ENCODE measurements at places on chromosomes 6 and 20.

GRCh38 chr6:24933868-24934401 lies 1.8 kb downstream of the RIPOR2 start:
- no peak for DNase-seq

DNA sequence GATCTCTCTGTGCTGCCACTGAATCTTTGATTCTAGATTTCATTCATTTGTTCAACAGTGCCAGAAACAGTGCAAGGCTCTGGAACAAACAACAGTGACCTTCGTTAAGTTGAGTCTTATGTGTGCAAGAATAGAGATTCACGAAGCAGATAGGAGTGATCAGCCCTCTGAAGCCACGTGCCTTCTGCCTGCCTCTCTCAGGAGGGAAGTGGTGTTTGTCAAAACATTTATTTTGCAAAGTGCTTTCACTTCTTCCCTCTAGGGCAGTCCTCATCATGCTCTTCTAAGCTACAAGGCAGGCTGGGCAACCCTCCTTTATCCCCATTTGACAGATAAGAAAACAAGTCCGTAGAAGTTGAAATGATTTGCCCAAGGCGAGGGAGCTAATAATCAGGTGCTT lies 204.3 kb downstream of the TFAP2C start:
- no peak for DNase-seq

DNA sequence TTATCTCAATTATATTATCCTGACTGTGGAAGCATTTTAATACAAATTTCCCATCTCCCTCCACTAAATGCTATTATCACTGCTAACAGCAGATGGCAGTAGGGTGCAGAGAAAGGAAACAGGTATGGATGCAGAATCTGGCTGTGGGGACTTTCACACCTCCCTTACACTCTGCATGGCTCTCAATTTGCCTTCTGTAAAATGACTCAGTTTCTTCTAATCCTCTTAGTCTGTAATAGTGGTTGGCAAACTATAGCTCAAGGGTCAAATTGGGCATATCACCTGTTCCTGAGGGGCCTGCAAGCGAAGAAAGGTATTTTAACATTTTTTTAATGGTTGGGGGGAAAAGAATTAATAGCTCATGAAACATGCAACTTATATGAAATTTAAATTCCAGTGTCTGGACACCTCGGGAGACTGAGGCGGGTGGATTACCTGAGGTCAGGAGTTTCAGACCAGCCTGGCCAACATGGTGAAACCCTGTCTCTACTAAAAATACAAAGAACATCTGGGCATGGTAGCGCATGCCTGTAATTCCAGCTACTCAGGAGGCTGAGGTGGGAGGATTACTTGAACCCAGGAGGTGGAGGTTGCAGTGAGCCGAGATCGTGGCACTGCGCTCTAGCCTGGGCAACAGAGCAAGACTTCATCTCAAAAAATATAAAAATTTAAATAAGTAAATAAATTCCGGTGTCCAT lies 83.5 kb downstream of the ZMYND8 start:
- no peak for DNase-seq

GRCh38 chr6:128635219-128635618 lies 114.8 kb upstream of the PTPRK start:
- DNase-seq: no peak

- peak; percentile 53 for DNase-seq
Observed at GRCh38 chr6:44147256-44147655, 11.4 kb upstream of the CAPN11 start.

- DNase-seq: no peak
Observed at GRCh38 chr6:18748314-18748713, 361.2 kb downstream of the RNF144B start.

DNA sequence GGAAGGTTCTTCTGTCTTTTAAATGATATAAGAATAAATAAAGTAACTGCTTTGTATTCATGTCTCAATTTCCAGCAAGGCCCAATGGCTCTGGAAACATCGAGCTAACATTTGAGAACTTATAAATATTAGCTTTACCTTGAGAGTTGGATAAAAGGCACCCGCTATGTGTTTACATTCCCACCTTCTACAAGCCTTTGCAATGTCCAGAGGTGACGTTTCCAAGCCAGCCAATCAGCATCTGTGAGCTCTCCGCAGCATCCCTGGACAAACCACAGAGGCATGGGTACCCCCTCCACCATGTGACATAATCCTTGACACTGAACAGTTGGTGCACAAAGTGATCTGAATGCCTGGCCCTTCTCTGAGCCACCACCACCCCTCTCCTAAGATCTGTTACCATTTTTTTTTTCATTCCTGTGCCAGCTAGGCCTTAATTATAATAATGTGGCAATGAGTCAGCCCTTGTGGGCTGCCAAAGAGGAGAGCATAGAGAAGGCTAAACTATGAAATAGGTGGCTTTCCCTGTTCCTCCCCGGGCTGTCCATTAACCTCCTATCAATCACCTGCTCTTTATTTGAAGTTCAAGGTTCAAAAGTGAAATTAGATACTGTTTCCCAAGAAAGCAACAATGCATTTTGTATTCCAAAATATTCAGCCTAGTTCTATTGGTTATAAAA lies 4.1 kb downstream of the CBLN4 start:
- DNase-seq: no peak

GRCh38 chr6:15921243-15921642 lies 207.6 kb upstream of the MYLIP start:
- DNase-seq: no peak

- DNase-seq: no peak
Observed at GRCh38 chr20:56469077-56469449, 636 bp downstream of the RTF2 start.

GRCh38 chr6:41475164-41475563 lies 71.0 kb upstream of the FOXP4 start:
- DNase-seq: no peak

DNA sequence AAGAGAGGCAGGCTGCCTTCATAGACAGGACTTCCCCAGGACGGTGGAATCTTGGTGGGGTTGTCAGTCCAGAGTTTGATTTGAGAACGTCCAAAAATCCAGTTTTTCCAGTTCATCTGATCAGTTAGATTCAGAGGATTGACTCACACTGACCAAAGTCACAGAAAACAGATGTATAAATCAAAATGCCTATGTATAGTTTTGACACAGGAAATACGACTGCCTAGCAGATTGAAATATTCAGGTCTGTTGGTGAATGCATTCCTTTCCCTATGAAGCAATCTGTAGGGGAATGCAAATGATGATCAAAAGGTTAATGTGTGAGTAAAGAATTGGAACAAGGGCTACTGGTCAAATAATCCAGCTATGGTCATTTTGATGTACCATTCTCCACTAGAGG lies 29.7 kb upstream of the GFOD1 start:
- DNase-seq: no peak

DNA sequence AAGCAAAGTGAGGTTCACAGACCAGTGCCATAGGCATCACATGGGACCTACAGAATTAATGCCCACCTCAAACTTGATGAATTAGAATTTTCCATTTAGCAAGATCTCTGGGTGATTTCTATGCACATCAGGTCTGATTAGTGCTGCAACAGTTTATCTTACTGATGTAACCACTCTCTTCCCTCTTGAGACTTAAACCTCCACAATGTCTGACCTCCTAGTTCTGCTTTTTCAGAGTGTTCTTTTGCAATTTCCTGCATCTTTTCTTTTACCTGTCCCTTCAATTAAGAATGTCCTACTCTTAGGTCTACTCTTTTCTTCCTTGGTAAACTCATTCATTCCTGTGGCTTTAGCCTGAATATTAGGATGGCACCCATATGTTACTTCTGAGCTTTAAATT lies 615.3 kb downstream of the TFAP2A start:
- no peak for DNase-seq

DNA sequence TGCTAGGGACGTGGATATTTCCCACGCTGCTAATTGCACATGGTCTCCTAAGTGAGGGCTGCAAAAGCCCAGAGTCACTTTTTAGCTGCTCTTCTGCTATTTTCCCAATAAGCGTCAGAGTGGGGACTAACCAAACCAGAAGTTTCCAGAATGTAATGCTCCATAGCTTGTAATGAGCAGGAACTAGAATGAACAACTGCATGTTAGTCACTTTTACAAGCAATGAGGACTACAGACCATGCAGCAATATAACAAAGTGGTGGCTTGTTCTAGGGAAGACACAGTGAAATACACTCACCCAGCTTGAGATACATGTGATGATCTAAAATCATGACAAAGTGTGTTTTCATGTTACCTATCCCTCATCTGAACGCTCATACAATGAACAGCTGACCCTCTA lies 314.1 kb upstream of the SGK1 start:
- DNase-seq: no peak

- no peak for DNase-seq
Observed at GRCh38 chr6:111338843-111339242, 144.2 kb downstream of the REV3L start.

DNA sequence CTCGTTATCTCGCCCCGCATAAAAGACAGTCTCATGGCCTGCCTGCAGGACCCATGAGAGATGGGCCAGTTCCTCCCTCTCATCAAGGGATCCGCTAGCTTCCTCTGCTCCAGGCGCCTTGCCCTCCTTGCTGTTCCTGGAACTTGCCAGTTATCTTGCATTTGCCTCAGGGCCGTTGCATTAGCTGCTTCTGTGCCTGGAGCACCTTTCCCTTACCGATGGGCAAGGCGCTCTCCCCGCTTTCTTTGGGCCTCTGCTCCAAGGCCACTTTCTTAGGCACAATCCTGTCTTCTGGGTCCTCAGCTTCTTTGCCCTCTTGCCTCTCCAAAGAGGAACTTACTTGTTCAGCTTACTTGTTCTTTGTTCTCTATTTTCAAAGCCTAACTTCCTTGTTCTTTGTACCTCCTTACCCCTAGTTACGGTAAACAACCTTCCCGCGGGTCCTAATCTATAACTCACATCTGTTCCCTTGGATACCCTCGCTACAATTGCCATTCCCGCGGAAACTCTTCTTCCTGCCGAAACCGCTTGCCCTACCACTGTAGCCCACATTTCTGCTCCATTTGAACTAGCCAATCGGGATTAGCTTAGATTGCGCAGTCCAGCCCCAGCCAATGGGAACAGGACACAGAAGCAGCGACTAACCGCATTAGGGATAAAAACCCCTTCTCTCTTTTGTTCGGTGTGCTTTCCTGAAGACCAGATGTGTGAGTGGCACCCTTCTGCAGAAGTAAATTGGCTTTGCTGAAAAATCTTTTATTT lies 887 bp upstream of the NSFL1C start:
- no peak for DNase-seq

DNA sequence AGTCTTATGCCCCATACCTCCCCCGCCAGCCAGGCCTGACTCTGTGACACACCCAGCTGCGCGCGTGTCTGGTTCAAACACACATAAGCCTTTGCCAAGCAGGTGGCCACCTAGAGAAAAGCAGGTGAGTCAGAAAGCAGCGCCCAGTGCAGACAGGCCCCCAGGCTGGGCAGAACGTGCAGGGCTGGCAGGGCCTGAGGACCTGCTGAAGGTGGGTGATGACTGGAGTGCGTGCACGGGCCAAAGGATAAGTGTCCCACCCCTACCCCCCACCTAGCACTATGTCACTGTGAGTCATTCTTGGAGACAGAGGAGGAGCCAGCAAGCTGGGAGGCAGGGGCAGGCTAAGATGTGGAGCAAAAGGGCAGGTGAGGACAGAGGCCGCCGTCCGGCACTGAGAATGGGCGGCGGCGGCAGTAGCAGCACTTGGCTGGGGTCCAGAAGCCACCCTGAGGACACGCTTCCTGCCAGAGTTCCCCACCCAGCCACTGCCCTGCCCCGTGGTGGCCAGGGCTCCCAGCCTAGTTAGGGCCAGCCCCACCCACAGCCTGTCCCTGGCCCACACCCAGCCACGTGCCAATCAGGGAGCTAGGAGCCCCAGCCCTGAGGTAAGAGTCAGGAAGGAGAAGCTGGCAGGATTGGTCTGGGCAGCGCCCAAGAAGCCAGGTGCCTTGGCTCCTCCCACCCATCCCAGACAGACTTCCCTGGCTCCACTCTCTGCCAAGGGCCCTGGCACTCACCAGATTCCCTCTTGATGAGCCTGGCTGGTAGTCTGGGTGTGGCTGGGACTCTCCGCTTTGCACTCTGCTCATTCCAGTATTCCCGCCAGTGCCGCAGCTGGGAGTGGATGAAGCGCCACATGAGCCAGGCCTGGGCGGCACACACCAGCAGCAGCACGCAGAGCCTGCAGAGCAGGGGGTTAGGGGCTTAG lies 72.7 kb downstream of the TRAM2 start:
- peak; percentile 91 for DNase-seq

- DNase-seq: no peak
Observed at GRCh38 chr6:78916411-78916810, 49.1 kb downstream of the IRAK1BP1 start.

DNA sequence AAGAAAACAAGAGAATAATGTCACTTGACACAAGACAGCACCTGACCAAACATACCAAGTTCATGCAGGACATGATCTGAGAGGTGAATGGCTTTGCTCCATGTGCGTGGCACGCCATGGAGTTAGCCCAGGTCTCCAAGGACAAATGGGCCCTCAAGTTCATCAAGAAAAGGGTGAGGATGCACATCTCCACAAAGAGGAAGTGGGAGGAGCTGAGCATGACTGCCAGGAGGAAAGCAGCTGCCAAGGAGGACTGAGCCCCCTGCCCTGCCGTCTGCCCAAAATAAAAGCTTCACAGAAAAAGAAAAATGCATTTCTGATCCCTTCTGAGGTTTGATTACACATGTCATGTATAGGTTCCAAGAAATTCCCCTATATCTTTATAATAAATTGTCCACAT lies 82.0 kb upstream of the TSHZ2 start:
- DNase-seq: no peak

GRCh38 chr6:79668381-79668780 lies 37.3 kb downstream of the SH3BGRL2 start:
- no peak for DNase-seq

DNA sequence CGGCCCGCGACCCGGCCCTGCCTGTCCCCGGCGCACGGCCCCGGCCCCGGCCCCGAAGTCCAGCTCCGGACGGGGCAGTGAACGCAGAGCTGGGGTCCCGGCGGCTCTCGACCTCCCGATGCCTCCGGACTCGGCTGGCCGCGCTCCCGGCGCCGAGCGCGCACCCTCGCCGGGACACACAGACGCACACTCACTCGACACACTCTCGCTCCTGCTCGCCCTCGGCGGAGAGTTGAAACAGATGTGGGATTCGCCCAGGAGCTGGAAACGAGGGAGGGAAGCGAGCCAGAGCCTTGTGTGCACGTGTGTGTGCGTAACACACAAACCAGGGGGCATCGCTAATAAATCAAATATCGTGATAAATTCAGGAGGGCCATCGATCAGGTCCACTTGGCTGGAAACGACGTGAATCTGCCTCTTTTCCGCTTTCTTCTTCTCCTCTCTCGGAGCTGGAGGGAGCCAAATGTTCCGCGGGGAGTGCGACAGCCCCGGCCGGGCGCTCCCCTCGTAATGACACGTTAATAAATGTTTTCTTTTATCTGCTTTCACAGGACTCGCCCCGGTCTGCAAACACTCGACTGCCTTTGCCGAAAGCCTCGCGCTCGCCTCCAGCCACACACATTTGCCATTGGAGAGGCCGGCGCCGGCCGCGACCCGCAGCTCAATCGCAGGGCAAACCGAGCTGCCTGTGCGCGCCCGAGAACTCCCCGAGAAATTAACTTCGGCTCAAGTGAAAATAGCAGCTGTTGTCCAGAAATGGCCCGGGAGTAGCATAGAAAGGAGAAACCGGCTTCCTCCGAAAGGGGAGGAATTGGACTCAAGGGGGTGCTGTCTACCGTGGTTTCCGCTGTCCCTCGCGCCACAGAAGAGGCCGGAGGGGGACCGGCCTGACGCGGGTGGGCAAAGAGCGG lies 828 bp upstream of the SULF2 start:
- DNase-seq: peak; percentile 80

Measured in aorta (tissue), 5 donors.